SHP77 treated with DMSO at 0.1 percent for 48 hours (cell line): ENCODE measurements at places on chromosomes 11 and 22.

- DNase-seq, result no peak
These were observed 154.9 kb downstream of the TEAD1 start for GRCh38 chr11:12829131-12829530.

DNA sequence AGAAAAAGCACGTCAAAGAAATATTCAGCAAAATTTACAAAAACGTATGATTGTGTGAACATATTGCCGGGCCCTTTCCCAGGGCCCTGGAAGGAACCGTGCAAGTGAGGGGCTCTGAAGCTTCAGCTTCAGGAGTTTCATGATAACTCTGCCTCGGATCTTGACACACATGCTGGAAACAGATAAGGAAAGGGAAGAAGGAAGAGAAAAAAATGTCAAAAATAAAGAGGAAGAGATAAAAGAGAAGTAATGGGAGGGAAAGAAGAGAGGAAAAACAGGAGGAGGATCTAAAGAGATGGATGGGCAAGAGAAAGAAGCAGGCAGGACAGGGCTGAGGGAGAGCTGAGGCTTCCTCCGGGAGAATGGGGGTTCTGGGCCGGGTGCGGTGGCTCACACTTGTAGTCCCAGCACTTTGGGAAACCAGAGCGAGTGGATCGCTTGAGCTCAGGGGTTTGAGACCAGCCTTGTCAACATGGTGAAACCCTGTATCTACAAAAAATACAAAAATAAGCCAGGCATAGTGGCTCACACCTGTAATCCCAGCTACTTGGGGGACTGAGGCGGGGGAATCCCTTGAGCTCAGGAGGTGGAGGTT lies 2.7 kb upstream of the TMPRSS4 start:
- DNase-seq, result no peak

DNA sequence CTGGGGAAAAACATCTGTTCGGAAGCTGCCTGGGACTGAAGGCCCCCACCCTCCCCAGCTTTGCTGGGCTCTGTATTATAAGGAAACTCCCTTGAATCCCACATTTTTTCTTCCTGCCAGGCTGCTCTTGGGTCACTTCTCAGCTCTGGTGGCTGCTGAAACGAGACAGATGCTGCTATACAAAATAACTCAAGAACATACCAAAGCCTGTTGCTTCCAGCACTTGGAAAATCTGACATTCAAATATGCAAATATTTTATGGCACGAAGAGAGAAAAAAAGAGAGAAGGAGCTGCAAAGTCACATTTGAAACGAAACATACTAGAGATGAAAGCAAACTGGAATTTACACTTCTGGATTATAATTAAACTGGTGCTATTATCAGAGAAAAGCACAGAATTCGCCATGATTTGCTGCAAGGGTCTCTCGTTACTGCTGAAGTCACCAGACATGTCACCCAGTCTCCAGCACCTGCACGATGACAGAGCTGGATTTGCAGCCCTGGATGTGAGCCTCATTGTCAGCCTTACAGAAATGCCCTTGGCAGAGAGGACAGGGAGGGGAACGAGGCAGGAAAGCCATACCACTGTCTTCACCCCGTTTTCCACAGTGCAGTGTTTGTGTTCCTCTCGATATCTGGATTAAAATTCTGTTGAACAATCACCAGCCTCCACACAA lies 47.9 kb upstream of the IGSF9B start:
- DNase-seq, result no peak

DNA sequence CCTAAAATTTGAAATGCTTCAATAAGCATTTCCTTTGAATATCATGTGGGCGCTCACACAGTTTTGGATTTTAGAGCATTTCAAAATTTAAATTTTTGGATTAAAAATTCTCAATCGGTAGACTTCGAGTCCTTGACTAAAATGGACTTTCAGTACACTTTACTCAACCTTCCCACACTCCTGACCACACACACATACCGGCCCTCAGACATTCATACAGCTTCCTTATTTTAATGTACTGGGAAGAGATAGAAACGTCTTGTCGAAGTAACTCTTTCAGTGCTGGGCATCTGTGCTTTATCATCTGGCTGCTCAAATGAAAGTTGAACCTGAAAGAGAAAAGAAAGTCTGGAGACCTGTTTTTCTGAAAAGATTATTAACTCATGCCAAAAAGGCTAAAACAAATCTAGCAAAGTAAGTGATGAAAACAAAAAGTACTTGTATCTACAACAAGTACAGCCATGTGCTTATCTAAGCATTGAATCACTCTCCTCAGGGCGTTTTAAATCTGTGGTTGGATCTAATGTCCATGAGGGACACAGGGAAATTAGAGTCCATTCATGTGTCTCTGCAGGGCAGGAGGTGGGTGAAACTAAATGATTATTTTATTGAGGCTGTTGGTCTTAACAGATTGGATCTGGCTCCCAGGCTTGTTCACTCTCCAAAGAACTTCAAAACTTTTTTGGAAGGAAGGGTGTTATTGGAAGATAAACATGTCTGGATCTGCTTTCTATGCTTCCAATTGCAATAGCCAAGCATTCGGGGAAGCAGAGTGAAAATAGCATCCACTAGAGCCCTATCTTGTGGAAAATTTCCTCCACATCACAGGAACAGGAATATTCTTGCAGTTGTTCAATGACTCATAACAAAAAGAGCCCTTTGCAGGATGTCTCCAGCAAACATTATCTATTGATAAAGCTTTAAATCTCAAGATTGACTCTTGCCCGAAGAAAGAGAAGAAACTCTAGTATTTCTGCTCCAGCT lies 47.0 kb downstream of the CARD18 start:
- DNase-seq, result no peak

GRCh38 chr22:31947296-31947695 lies 3.0 kb downstream of the YWHAH start:
- DNase-seq, result peak; percentile 12

DNA sequence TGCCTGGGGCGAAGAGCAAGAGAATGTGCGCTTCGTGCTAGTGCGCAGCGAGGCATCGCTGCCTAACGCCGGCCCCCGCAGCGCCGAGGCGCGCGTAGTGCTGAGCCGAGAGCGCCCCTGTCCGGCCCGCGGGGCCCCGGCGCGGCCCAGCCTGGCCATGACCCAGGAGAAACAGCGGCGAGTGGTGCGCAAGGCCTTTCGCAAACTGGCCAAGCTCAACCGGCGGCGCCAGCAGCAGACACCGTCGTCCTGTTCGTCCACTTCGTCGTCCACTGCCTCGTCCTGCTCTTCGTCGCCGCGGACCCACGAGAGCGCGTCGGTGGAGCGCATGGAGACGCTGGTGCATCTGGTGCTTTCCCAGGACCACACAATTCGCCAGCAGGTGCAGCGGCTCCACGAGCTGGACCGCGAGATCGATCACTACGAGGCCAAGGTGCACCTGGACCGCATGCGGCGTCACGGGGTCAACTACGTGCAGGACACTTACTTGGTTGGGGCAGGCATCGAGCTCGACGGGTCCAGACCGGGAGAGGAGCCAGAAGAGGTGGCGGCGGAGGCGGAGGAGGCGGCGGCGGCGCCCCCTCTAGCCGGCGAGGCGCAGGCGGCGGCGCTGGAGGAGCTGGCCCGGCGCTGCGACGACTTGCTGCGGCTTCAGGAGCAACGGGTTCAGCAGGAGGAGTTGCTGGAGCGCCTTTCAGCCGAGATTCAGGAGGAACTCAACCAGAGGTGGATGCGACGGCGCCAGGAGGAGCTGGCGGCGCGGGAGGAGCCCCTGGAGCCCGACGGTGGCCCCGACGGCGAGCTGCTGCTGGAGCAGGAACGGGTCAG lies 1.0 kb downstream of the RASSF10 start:
- DNase-seq, result no peak

DNA sequence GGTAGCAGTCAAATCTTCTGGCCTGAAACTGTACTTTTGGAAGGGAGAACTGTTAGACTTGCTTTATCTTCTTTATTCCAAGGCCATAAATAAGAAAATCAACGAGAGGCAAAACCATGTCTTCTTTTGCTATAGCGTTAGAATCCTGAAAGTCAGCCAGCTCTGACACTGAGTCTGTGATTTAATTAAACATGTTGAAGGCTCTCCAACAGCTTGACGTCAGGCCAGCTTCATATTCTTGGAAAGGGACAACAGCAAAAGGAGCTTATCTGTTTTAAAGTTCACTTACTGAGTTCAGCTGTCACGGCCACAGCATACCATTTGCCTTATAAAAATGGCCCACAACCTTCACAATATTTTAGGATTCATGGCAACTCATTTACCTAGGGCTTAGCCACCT lies 131.0 kb upstream of the LDLRAD3 start:
- DNase-seq, result no peak

DNA sequence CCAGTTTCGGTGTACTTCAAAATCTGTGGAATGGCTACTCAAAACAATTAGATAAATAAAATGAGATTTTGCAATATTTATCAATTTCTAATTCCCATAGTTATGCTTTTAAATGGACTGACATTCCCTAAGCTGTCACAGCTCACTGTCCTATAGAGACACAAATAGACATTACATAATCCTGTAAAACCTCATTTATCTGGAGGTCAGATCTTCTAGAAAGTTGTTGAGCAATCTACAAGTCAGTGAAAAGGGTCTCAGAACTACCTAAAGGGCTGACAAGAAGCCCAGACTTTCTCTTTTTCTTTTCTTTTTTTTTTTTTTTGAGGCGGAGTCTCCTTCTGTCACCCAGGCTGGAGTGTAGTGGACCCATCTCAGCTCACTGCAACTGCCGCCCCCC lies 12.0 kb downstream of the ALG8 start:
- DNase-seq, result no peak

- peak; percentile 53 for DNase-seq
These were observed 31.2 kb downstream of the PDE2A start for GRCh38 chr11:72642884-72643522.

DNA sequence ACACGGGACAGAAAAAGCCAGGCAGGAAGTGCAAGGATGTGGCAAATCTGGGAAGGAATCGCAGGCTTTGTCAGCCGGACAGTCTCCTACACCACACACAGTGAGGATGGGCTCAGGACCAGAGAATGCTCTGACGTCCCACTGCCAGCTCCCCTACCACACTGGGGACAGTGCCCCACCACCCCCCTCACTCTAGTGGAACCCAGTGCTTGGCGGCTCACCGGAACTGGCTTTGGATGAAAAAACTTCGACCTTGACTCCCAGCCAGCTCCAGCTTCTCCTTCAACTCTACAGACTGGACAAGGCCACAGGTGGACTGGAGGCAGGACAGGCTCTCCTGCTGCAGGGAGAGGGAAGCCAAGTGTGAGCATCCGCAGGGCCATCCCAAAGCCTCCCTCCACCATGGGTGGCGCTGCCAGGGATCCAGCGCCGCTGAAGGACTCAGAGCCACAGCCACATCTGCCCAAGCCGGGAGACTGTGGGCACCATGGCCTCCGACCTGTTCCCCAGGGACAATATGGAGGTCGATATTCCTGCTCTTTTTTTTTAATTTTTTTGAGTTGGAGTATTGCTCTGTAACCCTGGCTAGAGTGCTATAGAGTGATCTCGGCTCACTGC lies 24.0 kb downstream of the SERHL2 start:
- DNase-seq, result no peak

GRCh38 chr11:18308242-18308641 lies 13.7 kb downstream of the HPS5 start:
- no peak for DNase-seq

DNA sequence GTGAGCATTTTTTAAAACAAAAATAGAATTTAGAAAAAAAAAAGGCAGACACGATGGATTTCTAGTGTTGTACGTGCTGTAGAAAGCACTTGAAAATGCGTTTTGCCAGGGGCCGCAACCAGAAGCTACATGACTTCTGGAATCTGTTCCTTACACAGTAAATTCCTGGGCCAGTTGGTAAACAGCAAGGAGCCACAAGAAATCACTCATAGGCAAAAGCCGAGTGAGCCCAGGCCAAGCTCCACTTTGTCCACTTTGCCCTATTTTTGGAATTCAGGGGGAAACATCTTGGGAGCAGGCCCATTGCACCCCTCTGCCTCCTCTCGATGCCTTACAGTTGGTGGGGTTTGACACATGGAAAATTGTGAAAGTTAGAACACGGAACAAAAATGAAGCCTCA lies 4.1 kb upstream of the CELSR1 start:
- DNase-seq, result no peak

- DNase-seq, result no peak
These were observed 234.5 kb downstream of the NXPE2 start for GRCh38 chr11:114912826-114913225.

GRCh38 chr11:71062199-71062598 lies 190.2 kb downstream of the SHANK2 start:
- no peak for DNase-seq

- DNase-seq, result no peak
These were observed 13.5 kb upstream of the ADORA2A start for GRCh38 chr22:24413736-24414385.
